ENCODE measurements at places on chromosomes 2 and 18.

DNA sequence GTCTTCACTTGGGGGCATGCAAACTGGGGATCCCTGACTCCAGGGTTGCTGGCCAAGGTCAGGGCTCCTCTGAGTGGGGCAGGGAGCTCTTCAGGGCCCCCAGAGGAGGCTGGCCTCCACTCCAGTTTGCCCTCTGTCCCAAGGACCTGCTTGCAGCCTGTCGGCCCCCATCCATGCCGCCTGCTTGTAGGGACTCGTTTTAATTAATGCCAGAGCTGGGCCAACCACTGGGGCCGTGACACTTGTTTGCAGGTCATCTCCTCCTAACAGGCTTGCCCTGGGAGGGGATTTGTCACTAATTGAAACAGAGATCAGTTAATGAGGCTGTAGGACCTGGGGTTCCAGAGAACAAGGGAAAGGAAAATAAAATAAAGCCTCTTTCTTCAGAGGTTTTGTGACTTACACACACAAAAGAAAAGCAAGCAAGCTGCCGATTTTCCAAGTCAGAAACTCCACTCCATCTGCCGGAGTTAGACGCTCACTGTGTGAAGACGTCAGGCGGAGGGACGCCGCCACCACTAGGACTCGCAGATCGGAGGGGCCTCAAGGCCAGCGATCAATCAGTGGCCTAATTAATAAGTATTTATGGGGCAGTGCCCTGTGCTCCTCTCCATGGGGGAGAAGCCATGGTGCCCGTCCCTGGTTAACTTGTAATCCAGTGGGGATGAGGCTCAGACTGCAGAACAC lies 75.9 kb downstream of the SFXN5 start:
- H3K4me1 ChIP-seq, result no peaks in the 10 kb centered on the region
- no peaks in the 10 kb centered on the region for H3K36me3 ChIP-seq
- DNase-seq, result no peak
- no peak overlapping the region for H3K27ac ChIP-seq

DNA sequence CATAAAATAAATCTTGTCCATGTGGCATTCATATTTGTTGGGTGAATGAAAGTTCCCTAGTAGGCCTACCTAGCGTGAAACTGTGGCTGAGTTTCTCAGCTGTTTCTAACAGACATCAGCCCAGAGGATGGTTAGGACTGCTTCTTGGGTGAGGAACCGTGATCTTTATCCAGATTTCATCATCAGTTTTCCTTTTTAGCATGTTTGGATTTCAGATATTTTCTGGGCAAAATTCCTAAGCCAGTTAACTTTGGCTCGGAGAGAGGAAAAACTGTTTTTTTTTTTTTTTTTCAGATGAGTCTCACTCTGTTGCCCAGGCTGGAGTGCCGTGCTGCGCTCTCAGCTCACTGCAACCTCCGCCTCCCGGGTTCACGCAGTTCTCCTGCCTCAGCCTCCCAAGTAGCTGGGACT lies 53.5 kb downstream of the DGKD start:
- no peak overlapping the region for H3K27ac ChIP-seq
- H3K27me3 ChIP-seq, result no peaks in the 10 kb centered on the region
- DNase-seq, result no peak
- H3K36me3 ChIP-seq, result no peaks in the 10 kb centered on the region

DNA sequence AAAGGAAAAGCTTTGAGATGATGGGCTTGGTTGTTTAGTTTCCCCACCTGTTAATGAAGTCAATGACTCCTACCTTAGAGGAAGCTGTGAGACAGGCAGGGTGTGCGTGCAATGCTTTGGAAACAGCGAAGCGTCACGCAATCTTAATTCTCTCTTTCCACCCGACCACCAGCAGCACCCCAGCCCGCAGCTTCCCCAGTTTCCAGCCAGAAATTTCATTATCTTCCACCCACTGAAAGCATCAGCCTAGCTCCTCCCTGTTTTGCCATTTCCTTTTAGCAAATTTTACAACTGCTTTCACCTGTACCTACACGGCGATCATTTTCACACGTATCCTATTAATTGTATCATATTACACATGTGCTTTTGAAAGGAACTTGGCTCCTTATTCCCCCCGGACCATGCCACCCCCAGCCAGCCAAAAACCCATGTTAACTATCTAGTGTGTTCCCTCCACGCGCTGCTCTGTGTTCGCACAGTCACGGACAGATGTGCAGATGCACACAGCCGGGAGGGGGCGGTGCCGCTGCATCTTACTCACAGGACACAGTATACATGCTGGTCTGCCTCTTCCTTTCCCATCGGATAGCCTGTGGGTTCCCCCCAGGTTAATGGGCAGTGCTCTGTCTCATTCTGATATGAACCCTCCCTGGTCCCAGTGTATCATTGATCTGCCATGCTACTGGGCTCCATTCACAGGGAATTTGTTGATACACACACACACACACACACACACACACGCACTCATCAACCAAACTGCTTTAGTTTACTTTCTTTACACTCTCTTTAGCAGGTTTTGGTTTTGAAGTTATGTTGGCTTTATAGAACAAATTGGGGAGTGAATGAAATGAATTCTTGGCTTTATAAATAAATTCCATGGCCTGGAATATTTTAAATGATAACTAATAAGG lies 22.4 kb downstream of the CYP27C1 start:
- no peak overlapping the region for H3K4me3 ChIP-seq
- no peaks in the 10 kb centered on the region for H3K36me3 ChIP-seq
- no peak overlapping the region for H3K27ac ChIP-seq
- no peaks in the 10 kb centered on the region for H3K27me3 ChIP-seq

DNA sequence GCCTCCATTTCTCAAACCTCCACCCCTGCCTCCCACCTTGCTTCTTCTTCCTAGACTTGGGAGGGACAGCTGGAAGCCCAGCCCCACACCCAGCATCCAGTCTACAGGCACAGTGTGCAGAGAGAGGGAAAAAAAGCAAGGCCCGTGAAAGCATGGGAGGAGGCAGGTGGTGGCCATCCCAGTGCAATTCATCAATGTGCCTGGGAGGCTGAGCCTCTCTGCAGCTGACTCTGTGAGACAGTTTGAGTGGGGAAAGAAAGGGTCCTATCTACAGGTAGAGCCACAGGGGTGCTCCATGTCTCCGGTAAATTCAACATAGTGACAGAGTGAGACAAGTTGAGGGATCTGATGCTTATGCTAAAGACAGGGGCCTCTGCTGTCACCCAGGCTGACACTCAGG lies 340.6 kb downstream of the DYSF start:
- H3K36me3 ChIP-seq, result no peaks in the 10 kb centered on the region
- no peaks in the 10 kb centered on the region for H3K27me3 ChIP-seq
- H3K27ac ChIP-seq, result no peak overlapping the region
- no peak for DNase-seq
- H3K4me1 ChIP-seq, result no peaks in the 10 kb centered on the region

DNA sequence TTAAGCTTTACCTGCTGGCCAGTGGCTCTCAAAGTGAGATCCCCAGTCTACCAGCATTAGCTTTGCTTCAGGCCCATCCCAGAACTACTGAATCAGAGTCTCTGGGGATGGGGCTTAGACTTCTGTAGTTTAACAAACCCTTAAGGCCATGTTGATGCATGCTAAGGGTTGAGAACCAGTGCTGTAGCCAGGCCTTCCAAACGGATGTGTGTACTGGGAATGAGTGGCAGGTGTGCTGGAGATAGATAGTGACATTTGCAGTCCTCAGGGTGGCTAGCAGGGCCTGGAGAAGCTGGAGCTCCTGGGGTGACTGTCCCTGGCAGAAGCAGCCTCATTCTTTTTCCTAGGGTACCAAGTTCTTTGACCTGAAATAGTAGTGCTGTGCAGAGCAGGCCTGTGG lies 148.5 kb downstream of the PPP1R1C start:
- H3K4me3 ChIP-seq, result no peak overlapping the region
- no peaks in the 10 kb centered on the region for H3K4me1 ChIP-seq
- DNase-seq, result no peak
- no peaks in the 10 kb centered on the region for H3K36me3 ChIP-seq
- no peak overlapping the region for H3K27ac ChIP-seq

- H3K4me3 ChIP-seq, result no peak overlapping the region
- no peaks in the 10 kb centered on the region for H3K27me3 ChIP-seq
- peaks cover 40% of the 10 kb centered on the region for H3K36me3 ChIP-seq
- H3K27ac ChIP-seq, result no peak overlapping the region
- peaks cover 23% of the 10 kb centered on the region for H3K4me1 ChIP-seq
- DNase-seq, result no peak
Observed at GRCh38 chr2:70073493-70073892, 13.8 kb upstream of the PCBP1 start.
